ENCODE measurements at places on chromosomes 3 and 15. TPM values are rescaled to one million over a fixed set of nuclear protein-coding genes. Genes with fewer than 3 reads are reported as not detected.

Gene CCR9
- not detected for total RNA-seq

Gene ROPN1
- total RNA-seq, result not detected

Gene TTC23
- total RNA-seq, result 13.0 TPM

Gene SCN11A
- 0.08 TPM for total RNA-seq

- DNase-seq, result no peak
Observed at GRCh38 chr3:143412084-143412483, 292.5 kb downstream of the CHST2 start.

- DNase-seq, result no peak
Observed at GRCh38 chr15:31317421-31318327, 9.0 kb upstream of the KLF13 start.

- DNase-seq, result no peak
Observed at GRCh38 chr3:109432833-109433232, 95.5 kb upstream of the DPPA4 start.

- no peak for DNase-seq
Observed at GRCh38 chr15:68375191-68375631, 56.8 kb downstream of the ITGA11 start.

DNA sequence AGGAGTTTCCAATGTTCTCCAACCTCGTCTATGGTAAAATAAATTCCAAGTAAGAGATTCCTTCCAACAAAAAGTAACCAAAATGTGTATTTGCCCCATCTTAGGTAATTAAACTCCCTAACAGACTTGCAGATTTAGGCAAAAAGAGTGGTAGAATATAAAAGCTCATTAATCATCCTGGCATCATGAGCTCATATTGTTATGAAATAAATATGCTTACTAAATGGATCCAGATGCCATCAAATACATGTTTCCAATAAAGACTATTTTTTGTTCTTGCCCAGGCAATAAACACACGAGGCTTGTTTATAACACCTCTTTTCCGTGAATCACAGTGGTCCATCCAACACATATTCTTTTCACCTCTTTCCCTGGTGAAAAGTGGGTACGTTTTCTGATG is 189.4 kb downstream of the THSD4 start:
- no peak for DNase-seq

GRCh38 chr3:126179825-126180476 is 435 bp downstream of the ALDH1L1 start:
- peak; percentile 73 for DNase-seq

DNA sequence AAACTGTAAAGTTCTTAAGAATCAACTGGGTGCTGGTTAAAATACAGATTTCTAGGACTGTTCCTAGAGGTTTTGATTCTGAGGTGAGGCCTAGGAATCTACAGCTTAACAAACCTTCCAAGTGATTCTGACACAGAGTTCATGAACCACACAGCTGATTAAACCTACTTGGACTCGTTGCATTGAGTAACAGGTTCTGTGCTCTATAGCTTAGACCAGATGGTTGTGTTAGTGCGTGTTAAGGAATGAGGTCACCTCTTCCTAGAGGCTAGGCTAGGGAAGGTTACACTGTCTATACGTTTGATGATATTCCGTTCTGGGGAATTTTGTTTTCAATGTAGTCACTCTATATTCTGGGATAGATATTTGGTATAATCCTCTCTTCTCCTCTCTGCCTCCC is 21.9 kb downstream of the EID1 start:
- DNase-seq, result no peak

GRCh38 chr3:10400050-10400748 is 79.3 kb upstream of the SEC13 start:
- DNase-seq, result peak; percentile 4

DNA sequence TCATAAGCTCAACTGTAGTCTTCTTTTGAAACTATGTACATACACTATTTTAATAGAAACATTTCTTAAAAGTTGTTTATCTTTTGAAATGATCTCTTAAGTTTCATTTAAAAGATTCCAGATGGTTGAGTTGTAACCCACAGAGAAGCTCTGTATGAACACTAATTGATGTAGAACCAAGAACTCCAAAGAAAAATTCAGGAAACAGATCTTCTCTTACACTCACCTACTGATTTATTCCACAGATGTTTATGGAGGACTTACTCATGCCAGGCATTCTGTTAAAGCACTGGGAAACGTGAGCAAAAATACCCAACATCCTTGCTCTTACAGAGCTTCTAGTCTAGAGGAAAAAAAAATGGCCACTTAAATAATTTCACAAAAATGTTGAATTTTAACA is 551.1 kb downstream of the NAALADL2 start:
- DNase-seq, result no peak

Gene RLBP1
- not detected for total RNA-seq

Gene GRK7
- total RNA-seq, result not detected

- no peak for DNase-seq
Observed at GRCh38 chr3:137930976-137931375, 79.0 kb upstream of the CLDN18 start.

GRCh38 chr3:85053626-85054025 is 94.8 kb downstream of the CADM2 start:
- no peak for DNase-seq

GRCh38 chr3:132549890-132550578 is 47.0 kb upstream of the ACKR4 start:
- DNase-seq, result no peak

DNA sequence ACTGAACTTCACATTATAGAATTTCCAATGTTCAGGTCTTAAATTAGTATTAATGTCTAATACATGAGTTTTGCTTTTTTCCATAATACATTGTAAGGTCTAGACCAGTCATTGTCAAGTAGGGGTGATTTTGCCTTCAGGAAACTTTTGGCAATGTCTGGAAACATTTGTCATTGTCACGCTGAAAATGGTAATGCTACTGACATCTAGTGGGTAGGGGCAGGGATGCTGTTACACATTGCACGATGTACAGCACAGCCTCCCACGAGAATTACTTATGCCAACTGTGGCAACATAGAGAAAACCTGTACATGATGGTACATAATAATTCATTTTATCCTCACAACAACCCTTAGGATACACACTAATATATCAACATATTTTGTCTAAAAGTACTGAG is 384.1 kb downstream of the CADM2 start:
- no peak for DNase-seq

- no peak for DNase-seq
Observed at GRCh38 chr15:47688573-47689086, 28.7 kb upstream of the SEMA6D start.

DNA sequence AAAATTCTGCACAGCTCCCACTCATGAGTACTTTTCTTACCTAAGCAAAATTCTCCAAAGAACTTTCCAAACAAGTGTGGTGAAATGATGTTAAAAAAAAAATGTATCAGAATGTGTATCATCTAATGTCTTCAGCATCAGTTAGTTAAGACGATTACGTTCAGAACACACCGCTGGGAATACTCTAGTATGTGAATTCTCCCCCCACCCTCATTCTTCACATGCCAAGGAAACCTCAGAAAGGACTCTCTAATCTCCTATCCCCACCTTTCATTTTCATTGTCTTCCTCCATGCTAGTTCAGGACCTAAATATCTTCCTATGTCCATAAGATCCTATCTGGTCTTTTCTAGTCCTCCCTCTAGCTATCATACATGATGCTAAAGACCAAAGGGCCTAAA is 457.4 kb downstream of the SHQ1 start:
- DNase-seq, result no peak

DNA sequence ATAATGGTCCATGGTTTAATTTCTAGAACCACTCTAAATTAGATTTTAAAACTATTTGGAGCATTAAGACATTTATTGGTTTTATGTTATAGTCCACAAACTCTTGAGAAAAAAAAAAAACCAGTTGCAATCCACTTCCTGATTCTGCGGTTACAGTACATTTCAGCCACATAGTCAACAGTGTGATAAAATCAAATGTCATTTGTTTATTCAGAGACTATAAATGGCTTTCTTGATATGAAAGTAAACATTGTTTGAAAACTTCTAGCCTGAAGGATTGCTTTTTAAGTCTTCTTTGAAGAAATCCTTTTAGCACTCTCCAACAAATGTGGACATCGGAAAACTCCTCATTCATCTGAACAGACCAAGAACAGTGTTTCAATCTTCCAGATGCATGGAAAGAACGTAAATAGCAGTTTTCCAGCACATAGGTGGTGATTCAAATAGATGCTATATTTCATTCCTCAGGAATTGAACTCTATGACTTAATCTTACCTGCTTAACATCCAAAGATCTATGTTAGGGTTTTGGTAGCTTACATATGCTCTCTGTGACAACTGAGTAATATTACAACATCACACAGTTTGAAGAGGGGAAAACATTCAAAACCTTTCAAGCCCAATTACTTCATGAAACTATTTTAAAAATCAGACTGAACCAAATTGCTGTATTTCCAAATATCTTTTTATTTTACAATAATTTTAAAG is 87.8 kb upstream of the UBE2E2 start:
- DNase-seq, result no peak

Gene SLC9A9
- 9.3 TPM for total RNA-seq

DNA sequence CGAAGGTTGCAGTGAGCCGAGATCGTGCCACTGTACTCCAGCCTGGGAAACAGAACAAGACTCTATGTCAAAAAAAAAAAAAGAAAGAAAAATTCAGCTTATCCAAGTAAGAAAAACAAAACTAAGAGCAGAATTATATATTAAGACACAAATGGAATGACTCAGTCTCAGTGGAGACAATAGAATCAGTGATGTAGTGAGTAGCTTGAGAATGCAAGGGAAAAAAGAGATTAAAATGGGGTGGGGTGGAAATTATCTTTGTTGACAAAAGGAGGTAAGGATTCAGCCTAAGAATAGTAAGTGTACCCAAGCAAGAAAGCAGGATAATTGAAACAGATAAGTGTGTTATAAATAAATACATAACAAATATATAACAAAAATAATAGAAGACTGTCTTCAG is 70.7 kb downstream of the BLM start:
- DNase-seq, result no peak

DNA sequence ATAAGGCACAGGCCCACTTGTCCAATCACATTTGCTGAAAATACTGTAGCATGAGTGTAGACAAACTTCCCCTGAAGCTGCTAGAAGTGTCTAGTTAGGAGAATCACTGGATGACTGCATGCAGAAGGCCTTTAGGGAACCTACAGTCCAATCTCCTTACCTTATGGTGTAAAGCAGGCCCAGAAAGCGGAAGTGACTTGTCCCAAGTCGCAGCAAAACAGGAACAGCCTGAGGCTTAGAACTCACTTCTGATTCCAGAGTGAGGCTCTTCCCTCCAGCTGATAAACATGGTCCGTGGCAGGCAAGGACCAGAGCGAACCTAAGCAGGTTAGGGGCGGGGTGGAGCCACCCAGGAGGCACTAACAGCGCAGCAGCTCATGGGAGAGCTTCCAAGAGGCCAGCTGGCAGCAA is 2.5 kb downstream of the GRAMD2A start:
- peak; percentile 70 for DNase-seq

Gene COL6A5
- not detected for total RNA-seq

GRCh38 chr15:78244101-78244500 is 9.7 kb upstream of the ACSBG1 start:
- no peak for DNase-seq

- DNase-seq, result peak; percentile 87
Observed at GRCh38 chr15:31265871-31266711, 60.5 kb upstream of the KLF13 start.

Gene TGM5
- not detected for total RNA-seq

- no peak for DNase-seq
Observed at GRCh38 chr15:50979041-50979440, 70.6 kb downstream of the AP4E1 start.

- DNase-seq, result no peak
Observed at GRCh38 chr3:71673486-71673885, 51.7 kb downstream of the EIF4E3 start.

Gene ALPK3
- total RNA-seq, result 132 TPM

- no peak for DNase-seq
Observed at GRCh38 chr3:140610544-140610943, 67.3 kb upstream of the TRIM42 start.

- no peak for DNase-seq
Observed at GRCh38 chr15:53454843-53455721, 304.4 kb downstream of the WDR72 start.

Measured in Right ventricle myocardium inferior (tissue), 1 donor.